ENCODE measurements at places on chromosomes 16 and 17.

- no peak for DNase-seq
Measured at GRCh38 chr17:60653569-60653968, 24.1 kb upstream of the BCAS3 start.

- DNase-seq: no peak
Measured at GRCh38 chr17:72598695-72599094, 477.9 kb downstream of the SOX9 start.

- DNase-seq: no peak
Measured at GRCh38 chr16:24976971-24977677, 38.0 kb downstream of the ARHGAP17 start.

DNA sequence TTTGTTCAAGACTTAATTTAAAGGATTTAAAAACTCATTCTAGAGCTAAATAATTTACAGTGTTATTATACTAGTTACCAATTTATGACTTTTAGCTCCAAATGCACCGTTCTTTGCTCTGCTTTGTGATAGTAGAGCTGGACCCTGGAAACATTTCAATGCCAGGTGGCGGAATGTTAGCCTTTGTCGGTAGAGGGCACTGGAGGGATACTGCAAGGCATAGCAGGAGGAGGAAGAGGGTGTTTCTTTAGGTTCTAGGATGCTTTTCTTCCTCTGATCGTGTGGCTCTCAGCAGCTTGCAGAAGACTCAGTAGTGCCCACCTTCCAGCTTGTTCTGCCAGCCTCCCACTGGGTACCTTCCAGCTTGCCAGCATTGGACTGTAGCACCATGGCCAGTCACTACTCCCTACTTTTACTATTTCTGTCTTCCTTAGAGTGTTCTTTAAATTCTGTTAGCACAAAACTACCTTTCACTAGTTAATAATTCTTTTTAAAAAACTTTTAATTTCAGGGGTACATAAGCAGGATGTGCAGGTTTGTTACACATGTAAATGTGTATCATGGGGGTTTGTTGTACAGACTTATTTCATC lies 325.3 kb downstream of the UTP18 start:
- peak; percentile 2 for DNase-seq

- no peak for DNase-seq
Measured at GRCh38 chr17:40463122-40463550, 19.9 kb downstream of the IGFBP4 start.

- peak; percentile 48 for DNase-seq
Measured at GRCh38 chr17:32341141-32341856, 674 bp downstream of the C17orf75 start.

DNA sequence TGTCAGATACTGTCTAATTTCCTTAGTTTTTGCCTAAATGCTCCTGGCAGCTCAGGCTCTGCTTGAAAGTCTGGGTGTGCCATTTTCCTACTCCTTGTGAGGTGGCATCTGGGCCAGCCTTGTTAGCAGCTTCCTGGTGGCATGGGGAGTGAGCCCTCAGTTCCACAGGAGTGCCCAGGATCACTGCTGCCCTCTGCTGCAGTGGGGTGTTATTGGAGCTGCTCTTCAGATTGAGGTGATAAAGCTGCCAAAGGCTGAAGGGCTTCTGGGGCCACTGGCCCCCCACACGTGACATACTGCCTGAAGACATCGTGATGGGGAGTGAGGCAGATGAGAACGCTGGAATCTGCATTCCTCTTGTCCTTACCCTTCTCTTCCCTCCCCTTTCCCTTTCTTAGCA lies 27.4 kb downstream of the CEP95 start:
- no peak for DNase-seq

GRCh38 chr17:57637666-57638010 lies 107.5 kb downstream of the CCDC182 start:
- no peak for DNase-seq

DNA sequence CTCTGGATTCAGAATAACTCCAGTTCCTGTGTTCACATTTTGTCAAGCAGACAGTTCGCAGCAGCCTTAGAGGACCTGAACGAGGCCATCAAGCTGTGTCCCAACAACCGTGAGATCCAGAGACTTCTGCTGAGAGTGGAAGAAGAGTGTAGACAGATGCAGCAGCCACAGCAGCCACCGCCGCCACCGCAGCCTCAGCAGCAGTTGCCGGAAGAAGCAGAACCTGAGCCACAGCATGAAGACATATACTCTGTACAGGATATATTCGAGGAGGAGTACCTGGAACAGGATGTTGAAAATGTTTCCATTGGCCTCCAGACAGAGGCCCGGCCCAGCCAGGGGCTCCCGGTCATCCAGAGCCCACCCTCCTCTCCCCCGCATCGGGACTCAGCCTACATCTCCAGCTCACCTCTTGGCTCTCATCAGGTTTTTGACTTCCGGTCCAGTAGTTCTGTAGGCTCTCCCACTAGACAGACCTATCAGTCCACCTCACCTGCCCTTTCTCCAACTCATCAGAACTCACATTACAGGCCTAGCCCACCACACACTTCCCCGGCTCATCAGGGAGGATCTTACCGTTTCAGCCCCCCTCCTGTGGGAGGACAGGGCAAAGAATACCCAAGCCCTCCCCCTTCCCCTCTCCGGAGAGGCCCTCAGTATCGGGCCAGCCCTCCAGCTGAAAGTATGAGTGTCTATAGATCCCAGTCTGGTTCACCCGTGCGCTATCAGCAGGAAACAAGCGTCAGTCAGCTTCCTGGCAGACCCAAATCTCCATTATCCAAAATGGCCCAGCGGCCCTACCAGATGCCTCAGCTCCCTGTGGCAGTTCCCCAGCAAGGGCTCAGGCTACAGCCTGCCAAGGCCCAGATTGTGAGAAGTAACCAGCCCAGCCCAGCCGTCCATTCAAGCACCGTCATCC lies 25.9 kb downstream of the CYB561 start:
- DNase-seq: peak; percentile 40

DNA sequence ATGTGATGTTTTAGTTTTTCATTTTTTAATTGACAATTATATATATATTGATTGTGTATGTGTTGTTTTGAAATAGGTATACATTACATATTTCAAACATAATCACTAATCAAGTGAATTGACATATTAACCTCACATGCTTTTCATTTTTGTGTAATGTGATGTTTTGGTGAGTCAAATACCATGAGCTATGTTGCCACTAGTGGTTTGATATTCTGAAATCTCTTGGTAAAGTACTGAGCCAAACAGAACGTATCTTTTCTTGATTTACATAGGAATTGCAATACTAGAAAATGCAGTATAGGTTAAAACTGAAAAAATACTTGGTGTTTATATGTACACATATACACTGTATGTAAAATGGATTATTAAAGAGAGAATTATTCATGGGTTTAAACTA lies 65.2 kb upstream of the SIAH1 start:
- no peak for DNase-seq

DNA sequence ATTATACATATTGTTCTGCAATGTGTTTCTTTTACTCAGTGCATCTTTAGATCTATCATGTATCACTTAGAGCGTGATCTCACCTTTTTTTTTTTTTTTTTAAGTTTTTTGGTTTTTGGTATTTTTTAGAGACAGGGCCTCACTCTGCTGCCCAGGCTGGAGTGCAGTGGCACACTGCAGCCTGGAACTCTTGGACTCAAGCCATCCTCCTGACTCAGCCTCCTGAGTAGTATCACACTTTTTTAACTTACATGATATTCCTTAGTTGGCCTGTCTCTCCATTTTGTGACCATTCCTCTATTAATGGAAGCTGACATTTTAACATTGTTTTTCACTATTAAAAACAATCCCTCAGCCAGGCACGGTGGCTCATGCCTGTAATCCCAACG lies 4.7 kb upstream of the MPO start:
- no peak for DNase-seq

DNA sequence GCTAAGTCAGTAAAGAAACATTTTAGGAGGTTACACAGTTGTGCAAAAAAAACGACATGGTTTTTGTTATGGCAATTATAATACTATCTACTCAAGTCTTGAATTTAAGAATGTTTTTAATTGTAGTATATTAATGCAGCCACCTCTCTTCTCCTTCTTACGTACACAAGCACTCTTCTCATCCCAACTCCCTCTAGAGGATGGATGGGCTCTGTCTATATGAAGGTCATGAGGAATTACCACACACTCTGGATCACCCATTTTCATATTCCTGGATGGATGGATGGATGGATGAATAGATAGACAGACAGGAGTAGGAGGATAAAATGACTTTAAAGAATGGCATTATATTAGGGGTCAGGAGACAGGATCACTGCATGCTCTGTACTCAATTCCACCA lies 120.0 kb downstream of the PHKB start:
- no peak for DNase-seq

DNA sequence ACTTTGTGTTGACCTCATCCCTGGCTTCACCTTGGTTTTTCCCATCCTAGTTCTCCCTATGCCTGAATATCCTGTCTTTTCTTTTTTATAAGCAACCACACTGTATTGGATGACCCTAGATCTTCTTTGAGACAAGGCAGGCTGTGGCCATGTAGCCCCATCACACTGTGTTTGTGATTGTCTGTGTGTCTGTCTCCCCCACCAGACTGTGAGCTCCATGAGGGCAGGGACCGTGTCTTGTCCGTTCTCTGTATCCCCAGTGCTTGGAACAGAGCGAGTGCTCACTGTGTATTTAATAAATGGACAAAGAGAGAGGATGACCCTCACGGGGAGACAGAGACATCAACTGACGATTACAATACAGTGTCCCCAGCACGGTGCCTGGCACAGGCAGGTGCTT lies 7.1 kb downstream of the SLC25A39 start:
- no peak for DNase-seq

DNA sequence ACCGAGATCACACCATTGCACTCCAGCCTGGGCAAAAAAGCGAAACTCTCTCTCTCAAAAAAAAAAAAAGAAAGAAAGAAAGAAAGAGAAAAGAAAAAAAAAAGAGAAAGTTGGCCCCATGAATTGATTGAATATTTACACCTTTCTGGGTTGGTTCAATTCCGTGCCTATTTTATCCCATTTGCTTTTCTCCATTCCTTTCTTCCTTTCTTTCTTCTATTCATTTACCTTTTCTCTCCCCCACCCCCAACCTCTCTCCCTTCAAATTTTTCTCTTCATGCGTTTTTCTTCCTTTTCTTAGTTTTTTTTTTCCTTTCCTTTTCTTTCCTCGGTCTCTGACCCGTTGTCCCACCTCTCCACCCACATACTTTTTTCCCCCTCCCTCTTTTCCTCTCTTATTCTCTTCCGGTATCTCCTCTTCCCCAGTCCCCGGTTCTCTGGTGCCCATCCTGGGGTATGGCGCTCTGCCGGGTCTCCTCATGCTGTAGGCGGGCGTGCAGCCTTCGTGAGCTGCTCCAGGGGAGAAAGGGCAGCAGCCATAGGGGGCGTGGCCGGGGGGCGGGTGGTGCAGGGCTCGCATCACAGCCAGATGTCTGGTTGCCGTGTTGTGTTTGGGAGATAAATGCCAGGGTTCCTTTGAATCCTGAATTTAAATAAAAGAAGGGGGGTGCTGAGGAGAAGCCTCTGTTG lies 5.3 kb upstream of the COL1A1 start:
- no peak for DNase-seq

GRCh38 chr17:37447641-37448040 lies 41.0 kb downstream of the TADA2A start:
- no peak for DNase-seq

GRCh38 chr17:43879723-43880419 lies 27.5 kb downstream of the MPP2 start:
- DNase-seq: no peak

GRCh38 chr17:29458066-29458465 lies 67.9 kb downstream of the TAOK1 start:
- no peak for DNase-seq

GRCh38 chr17:44971776-44972483 lies 3.8 kb upstream of the C1QL1 start:
- DNase-seq: peak; percentile 71

GRCh38 chr16:49834531-49835151 lies 21.3 kb downstream of the ZNF423 start:
- DNase-seq: no peak

DNA sequence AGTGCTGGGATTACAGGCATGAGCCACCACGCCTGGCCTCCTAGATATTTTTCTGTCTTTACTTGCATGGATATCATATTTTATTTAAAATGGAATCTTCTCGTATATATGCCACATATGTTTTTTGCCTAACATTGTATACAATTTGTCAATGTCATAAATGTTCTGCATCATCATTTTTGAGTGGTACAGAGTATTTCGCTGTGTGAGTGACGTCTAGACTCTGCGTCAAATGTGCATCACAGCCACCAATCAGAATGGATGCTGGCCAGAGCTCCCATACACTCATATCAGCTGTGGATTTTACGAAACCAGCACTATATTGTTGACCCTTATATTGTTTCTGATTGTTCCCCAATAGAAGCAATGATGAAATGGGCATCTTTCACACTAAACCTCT lies 57.2 kb downstream of the ERCC4 start:
- DNase-seq: no peak

- DNase-seq: no peak
Measured at GRCh38 chr16:48492133-48492532, 106.9 kb upstream of the SIAH1 start.

DNA sequence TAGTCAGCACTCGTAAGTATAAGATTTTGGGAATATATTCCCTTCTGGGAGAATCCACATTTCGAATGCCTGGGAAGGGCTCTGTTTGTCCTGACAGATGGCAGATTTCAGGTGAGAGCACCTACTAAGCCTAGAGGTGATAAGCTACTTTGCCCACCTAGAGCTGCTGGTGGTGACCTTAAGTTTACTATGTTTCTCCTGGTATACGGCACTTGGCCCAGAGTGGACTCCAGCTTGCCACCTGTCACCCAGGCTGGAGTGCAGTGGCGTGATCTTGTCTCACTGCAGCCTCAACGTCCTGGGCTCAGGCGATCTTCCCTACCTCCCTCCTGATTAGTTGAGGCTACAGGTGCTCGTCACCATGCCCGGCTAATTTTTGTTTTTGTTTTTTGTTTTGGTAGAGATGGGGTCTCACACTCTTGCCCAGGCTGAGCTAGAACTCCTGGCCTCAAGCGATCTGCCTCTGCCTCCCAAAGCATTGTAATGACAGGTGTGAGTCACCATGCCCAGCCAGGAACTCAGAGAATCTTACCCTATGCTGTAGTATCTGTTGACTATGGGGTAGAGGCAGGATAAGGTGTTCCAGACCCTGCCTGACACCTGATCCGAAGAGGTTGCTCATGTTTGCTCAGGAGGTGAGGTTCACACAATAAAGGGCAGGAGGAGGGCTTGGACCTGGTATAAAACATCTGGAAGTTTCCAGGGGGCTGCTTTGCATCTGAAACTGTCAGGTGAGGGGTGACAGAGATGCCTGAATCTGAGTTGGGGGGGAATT lies at the start of gene ZG16:
TSS of gene ZG16 (plus strand) at position 681 of the 775 bp plus-strand sequence. CDS start 1,011 bp downstream, outside the sequence.
- DNase-seq: no peak

GRCh38 chr17:5042157-5043022 lies 7.2 kb upstream of the SLC52A1 start:
- DNase-seq: no peak
